ENCODE measurements at places on chromosomes 12 and 14.

DNA sequence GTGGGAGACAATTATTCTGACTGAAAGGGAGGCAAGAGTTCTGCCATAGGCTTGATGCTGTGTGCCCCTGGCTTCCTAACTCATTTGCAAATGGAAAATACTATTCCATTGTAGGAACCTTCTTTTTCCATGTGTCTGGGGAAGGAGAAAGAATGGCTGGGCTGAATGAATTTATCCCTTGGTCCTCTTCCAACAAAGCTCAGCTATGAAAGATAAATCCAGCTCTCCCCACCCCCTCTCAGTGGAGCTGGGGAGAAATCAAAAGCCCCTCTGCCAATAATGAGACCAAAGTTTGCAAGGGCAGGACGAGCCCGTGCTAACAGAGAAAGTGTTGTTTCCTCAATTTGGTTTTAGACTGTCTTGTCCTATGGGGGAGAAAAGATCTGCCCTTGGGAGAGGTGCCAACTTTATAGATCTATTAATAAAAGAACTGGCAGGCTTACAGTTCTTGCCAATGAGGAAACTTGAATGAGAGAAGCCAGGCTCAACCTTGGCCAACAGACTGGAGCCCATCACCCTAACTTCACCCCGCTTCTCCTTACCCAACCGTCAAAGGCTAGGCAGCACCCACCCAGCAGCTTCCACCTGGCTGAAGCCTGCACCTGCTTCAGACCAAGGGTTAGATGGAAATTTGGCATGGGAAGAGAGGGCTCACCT lies 8.9 kb upstream of the TCL1B start:
- DNase-seq, result no peak

GRCh38 chr12:2563709-2564108 lies 231.1 kb upstream of the FKBP4 start:
- no peak for DNase-seq

GRCh38 chr12:131254374-131254773 lies 300.7 kb downstream of the ADGRD1 start:
- DNase-seq, result no peak

- DNase-seq, result no peak
Measured at GRCh38 chr14:103385929-103386712, 906 bp downstream of the MARK3 start.

DNA sequence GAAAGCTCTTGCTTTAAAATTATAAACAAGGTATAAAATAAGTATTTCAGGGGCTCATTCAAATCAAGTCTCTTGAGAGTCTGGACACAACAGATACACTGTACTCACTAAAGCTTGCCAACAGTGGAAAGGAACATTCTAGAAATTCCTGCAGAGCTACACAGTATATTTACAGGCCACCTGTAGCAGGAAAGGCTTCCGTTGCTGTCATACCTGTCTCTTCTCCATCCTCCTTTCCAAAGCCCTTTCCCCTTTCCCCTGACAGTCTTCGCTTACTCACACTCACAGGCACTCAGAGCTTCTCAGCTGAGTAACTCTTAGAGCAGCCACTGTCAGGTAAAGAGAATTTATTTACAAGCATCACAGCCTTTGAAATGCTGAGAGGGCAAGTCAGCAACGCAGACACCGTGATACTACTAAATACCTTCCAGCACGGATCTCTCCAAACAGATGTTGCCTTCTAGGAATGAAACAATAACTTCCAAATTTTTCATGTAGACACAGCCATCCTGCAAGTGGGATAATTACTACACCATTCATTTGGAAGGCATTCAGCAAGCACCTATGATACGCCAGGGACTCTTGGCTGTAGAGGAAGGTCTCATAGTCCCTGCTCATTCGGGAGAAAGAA lies 167.9 kb downstream of the FOXN3 start:
- no peak for DNase-seq

- peak; percentile 25 for DNase-seq
Measured at GRCh38 chr14:58770491-58770982, 132.8 kb downstream of the DACT1 start.

DNA sequence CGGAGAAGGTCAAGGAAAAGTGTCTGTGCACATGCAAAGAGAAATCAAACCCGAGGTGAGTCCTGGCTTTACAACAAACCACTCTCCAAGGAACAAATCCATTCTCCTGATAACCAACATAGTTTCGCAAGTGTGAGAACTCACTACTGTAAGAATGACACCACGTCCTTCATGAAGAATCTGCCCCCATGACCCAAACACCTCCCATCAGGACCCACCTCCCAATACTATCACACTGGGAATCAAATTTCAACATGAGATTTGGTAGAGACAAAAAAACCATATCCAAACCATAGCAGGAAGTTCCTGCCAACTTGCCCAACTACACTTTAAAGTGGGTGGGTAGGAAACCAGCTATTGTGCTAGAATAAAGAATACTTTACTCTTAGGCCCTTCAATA lies 2.4 kb upstream of the ERC1 start:
- DNase-seq, result no peak
